ENCODE measurements at places on chromosomes 4 and X. TPM values are rescaled to one million over a fixed set of nuclear protein-coding genes. Genes with fewer than 3 reads are reported as not detected.
A peak's percentile ranks its signal among the peaks of the same experiment; 100 is the strongest.

Gene NUP62CL
- total RNA-seq: not detected

Gene YY2
- total RNA-seq: 3.5 TPM

DNA sequence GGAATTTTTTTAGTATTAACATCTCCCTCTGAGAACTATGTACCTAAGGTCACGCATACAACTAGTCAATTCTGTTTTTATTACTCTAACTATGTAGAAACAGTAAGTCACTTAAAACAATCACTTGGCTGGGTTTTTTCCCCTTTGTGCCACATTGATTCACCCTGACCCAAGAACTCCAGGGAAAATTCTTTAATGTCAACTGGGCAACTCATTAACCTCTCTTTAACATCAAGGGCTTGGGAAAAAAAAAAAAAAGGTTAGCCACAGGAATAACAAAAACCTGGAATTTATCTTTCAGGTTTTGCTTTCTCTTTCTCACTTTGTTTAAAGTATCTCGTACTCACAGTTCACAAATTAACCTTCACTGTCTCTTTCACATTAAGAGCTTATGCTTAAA, 8.1 kb downstream of the RPL9 start:
- H3K27ac ChIP-seq: peak overlapping the region; percentile 73
- H3K4me3 ChIP-seq: no peak overlapping the region
- peaks cover 59% of the 10 kb centered on the region for H3K36me3 ChIP-seq
- H3K27me3 ChIP-seq: peaks cover 2% of the 10 kb centered on the region
- no peak for DNase-seq
- H3K4me1 ChIP-seq: peaks cover 31% of the 10 kb centered on the region

DNA sequence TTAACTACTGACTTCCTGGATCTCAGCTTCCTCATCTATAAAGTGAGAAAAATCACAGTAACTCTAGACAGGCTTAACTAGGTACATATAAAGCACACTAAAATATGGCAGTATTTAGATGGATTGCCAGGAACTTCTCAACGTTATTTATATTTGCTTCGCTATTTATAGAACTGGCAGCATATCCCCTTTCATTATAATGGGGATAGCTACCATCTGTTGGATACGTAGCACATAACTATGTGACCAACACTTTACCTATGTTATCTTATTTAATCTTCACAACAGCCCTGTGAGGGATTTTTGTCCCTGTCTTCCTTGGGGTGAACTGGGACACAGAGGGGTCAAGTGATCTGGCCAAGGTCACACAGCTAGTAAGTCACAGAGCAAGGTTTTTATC, 64.6 kb downstream of the ENPEP start:
- peaks cover 17% of the 10 kb centered on the region for H3K4me1 ChIP-seq
- H3K27ac ChIP-seq: peak overlapping the region; percentile 47
- H3K36me3 ChIP-seq: peaks cover 15% of the 10 kb centered on the region
- peak overlapping the region; percentile 42 for H3K4me3 ChIP-seq
- peak; percentile 7 for DNase-seq
- H3K27me3 ChIP-seq: no peaks in the 10 kb centered on the region

GRCh38 chrX:52261463-52262194, 76.9 kb downstream of the MAGED4 start:
- H3K4me1 ChIP-seq: peaks cover 16% of the 10 kb centered on the region
- H3K4me3 ChIP-seq: peak overlapping the region; percentile 96
- H3K36me3 ChIP-seq: no peaks in the 10 kb centered on the region
- peak overlapping the region; percentile 95 for H3K27ac ChIP-seq

DNA sequence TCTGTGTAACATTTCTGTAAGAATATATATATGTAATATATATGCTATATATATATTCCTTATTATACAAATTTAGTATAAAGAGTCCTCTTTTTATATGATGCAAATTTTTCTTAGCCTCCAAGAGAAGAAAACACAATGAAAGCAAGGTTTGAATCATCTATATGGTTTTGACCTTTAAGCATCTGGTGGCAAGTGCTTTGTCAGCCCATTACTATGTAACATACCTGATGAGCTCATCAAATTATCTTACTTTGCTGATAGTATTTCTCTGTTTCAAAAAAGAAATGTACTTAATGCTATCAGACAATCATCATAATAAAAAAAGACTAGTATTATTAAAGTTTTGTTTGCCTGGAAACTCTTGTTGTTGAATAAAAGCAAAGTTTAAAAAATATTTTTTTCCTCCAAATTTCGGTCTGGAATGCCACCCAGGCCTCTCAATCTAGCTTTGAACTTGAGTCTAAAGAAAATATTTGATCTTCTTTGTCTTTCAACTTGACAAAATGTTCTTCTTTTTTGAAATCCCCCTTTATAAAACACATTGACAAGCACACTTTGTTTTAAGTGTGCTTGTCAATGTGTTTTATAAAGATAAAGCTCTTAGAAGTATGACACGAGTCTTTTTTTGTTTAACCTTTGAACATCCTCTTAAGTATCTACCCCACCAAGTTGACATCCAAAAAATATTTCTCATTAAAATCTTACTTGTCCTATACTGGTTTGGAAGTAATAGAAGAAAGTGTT, 26.2 kb downstream of the ZNF330 start:
- H3K36me3 ChIP-seq: no peaks in the 10 kb centered on the region
- no peaks in the 10 kb centered on the region for H3K27me3 ChIP-seq
- H3K4me1 ChIP-seq: peaks cover 54% of the 10 kb centered on the region
- peak overlapping the region; percentile 78 for H3K27ac ChIP-seq
- DNase-seq: peak; percentile 14

DNA sequence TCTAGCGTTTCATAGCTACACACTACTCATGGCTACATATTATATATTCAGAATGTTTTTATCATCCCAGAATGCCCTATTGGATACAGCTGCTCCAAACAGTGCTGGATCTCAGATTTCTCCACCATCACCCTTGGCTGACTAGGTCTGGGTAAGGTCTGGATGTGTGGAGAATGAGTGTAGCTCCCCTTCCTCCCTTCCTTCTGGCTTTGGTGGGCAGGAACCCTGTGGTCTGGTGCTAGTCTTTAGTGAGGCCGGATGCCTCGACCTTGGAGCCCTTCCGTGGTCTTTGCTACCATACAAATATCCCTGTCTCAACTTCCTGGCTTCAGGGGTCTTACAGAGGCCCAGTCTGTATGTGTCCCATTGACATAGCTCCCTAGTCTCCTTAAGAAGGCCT, 52.1 kb upstream of the KDR start:
- peaks cover 69% of the 10 kb centered on the region for H3K4me1 ChIP-seq
- 0 out of 2 replicates have a peak, but pooled peaks cover 5% of the 10 kb centered on the region for H3K36me3 ChIP-seq
- H3K4me3 ChIP-seq: no peak overlapping the region
- no peak for DNase-seq
